ENCODE measurements at places on chromosomes 7 and 10.
A peak's percentile ranks its signal among the peaks of the same experiment; 100 is the strongest.

- peak; percentile 70 for DNase-seq
These were observed 116.3 kb downstream of the RNLS start for GRCh38 chr10:88466786-88467185.

DNA sequence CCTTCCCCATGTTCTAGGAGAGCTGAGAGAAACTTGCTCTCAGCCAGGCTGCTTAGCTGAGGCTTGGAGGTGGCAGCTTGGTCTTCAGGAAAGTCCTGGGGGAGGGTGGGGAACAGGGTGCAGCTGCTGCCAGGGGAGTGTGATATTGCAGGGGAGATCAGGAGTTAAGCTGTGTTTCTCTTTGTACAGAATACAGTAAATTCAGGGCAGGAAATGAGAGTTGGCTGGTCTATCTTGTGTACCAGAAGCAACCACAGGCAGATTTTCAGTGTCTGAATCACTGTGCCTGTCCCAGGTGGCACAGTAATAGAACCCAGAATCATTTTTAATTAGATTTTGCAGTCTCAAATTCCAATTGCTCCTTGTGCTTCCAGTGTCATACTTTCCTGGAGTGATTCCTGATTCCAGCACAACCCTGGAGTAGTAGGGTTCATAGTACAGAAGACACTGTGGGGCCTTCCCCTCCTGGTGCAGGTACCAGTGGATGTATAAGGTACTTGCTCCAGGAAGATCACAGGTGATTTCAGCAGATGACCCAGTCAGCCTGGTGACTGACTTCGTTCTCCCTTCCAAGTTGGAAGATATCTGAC lies 94.0 kb upstream of the TARP start:
- no peak for DNase-seq

DNA sequence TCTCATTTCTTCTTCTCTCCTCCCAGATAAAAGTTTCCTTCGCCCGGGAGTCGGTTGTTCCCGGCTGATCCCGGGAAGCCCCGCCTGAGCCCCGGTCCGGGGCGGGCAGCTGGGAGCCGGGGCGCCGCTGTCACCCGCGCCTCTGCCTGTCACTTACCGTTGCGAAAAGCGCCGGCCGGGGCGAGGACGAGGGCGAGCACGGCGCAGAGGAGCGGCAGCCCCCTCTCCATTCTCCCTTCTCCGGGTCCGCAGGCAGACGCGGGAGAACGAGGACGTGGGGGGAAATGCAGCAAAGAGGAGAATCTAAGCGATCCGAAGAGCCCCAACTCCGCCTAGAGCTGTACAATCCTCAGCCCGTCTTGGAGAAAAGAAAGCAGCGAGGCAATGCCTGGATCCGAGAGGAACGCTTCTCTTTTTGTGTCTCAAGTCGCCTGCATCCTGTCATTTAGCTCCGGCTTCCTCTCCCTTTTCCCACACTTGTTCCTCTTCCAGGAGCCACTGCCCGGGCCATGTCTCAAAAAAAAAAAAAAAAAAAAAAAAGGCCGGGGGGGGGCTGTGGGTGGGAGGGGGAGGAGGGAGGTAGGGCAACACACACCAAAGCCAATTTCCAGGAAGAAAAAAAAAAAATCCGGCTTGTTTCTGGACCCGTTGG lies at the start of gene NRP1:
NRP1 (minus strand) TSS at position 515 of the 652 bp plus-strand sequence; CDS start at position 230, 285 bp downstream.
- DNase-seq = no peak

- peak; percentile 80 for DNase-seq
These were observed 196.8 kb downstream of the PTN start for GRCh38 chr7:137146552-137147337.

GRCh38 chr7:4665661-4666060 lies 16.4 kb upstream of the FOXK1 start:
- peak; percentile 89 for DNase-seq

DNA sequence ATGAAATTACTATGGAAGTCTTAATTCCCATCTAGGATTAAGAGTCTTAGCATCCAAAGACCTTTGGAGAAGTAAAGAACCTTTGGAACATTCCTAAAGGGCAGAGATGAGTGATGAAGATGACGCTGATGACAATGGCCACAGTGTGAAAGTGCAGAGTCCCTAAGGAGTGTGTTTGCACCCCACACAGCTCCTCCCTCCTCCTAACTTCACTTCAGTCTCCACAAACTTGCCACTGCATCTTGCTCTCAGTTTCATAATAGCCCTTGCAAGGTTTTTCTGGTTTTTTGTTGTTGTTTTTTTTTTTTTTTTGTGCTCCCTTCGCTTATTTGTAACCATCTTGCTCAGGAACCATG lies 117.5 kb upstream of the ANLN start:
- no peak for DNase-seq

- no peak for DNase-seq
These were observed 879 bp upstream of the VPS41 start for GRCh38 chr7:38909870-38910269.

DNA sequence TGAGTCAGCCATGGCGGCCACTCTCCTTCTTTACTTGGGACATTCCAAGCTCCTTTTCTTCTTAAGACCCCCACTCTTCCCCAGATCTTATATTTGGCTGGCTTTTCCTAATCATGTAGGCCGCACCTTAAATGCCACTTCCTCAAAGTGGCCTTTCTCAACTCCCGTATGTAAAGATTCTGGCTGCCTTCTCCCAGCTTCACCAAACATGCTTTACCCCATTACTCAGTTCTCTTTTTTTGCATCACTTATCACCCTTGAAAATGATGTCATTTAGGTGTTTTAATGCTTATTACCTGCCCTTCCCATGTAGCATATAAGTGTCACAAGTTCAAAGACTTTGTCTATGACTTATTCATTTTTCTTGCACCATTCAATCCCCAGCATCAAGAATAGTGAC lies 810.1 kb upstream of the CELF2 start:
- DNase-seq = no peak

DNA sequence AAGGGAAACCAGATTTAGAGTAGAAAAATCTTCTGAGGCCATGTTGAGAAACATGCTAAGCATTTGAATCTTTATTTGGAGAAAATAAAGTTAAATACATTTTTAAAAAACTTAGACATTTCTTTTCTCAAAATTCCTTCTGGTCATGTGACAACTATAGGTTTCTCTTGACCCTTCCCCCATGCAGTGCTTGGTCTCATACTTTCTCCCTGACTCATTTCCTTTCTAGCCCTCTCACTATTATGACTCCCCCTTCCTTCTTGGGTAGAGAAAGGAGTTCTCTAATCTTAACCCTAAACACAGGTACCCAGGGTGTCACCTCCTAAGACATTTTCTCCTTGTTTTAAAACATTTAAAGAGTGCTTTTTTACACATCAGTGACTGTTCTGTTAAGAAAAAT lies 179.5 kb upstream of the TMEM106B start:
- DNase-seq = no peak

DNA sequence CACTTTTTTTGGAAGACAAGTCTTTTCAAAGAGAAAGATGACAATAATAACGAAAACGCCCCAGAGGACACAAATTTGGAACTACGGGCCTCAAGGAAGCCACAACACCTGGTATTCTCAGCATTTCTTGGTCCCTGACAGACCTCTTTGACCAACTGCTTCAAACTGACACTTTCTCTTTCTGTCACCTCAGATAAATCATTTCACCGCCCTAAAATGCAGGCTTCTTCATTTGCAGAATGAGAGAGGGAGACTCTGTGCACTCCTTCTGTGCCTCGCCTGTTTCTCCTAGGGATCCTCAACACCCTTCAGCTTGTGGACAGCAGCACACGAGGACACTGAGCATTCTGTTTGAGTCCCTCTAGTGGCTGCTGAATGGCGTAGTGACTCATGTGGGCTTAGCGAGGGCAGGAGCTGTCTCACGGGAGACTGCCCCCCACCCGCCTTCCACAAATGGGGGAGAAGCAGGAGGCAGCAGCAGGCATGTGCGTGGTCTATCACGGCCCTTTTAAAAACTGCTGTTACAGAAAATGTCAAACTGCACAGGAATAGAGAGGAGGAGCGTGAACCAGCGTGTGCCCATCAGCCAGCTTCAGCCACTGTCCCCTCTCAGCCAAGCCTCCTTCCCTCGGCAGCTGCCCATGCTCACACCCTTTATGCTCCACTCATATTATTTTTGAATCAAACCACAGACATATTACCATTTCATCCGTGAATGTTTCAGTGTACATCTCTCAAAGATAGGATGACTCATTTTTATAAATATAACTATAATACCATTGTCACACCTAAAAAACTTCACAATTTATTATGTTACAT lies 41.4 kb downstream of the GSDME start:
- DNase-seq = no peak

- no peak for DNase-seq
These were observed 14.1 kb upstream of the WDR86 start for GRCh38 chr7:151423936-151424335.
